Neural cell (in vitro differentiated cells): ENCODE measurements at places on chromosomes 16 and 17. TPM values are rescaled to one million over a fixed set of nuclear protein-coding genes. Genes with fewer than 3 reads are reported as not detected.

ENO3 gene
- 0.54 and 2.3 TPM in 2 replicates for polyA plus RNA-seq

KRTAP4-9 gene
- polyA plus RNA-seq: not detected in 2 replicates

NPIPA3 gene
- polyA plus RNA-seq: 3.3 and 3.4 TPM in 2 replicates

KRTAP3-2 gene
- not detected in 2 replicates for polyA plus RNA-seq

SPNS2 gene
- 39.7 and 57.5 TPM in 2 replicates for polyA plus RNA-seq

SPDYE4 gene
- polyA plus RNA-seq: not detected in 2 replicates

CIITA gene
- not detected in 2 replicates for polyA plus RNA-seq

CRK gene
- polyA plus RNA-seq: 105 and 111 TPM in 2 replicates

PPY gene
- polyA plus RNA-seq: not detected in 2 replicates

EIF1 gene
- polyA plus RNA-seq: 257 and 258 TPM in 2 replicates

TMEM132E gene
- 1.4 and 1.8 TPM in 2 replicates for polyA plus RNA-seq

KCNJ18 gene
- polyA plus RNA-seq: not detected in 2 replicates

IL21R gene
- 0.08 TPM in 1 of 2 replicates, not detected in the other for polyA plus RNA-seq

STAT3 gene
- 24.2 and 25.5 TPM in 2 replicates for polyA plus RNA-seq

ARHGDIG gene
- 176 and 247 TPM in 2 replicates for polyA plus RNA-seq

MYL11 gene
- polyA plus RNA-seq: not detected in 2 replicates

TOP2A gene
- 5.3 and 7.8 TPM in 2 replicates for polyA plus RNA-seq

USP43 gene
- 0.46 and 0.53 TPM in 2 replicates for polyA plus RNA-seq

TBC1D3B gene
- 6.9 and 9.8 TPM in 2 replicates for polyA plus RNA-seq

ZG16 gene
- not detected in 2 replicates for polyA plus RNA-seq

KRT27 gene
- not detected in 2 replicates for polyA plus RNA-seq

PLCG2 gene
- polyA plus RNA-seq: 0.08 TPM in 1 of 2 replicates, not detected in the other

HP gene
- polyA plus RNA-seq: not detected in 2 replicates

C17orf100 gene
- polyA plus RNA-seq: 10.3 and 12.4 TPM in 2 replicates

GRAPL gene
- not detected in 2 replicates for polyA plus RNA-seq

C17orf58 gene
- polyA plus RNA-seq: 49.5 and 54.5 TPM in 2 replicates

TM4SF5 gene
- not detected in 2 replicates for polyA plus RNA-seq

MYH3 gene
- polyA plus RNA-seq: 0.74 and 3.2 TPM in 2 replicates

AIPL1 gene
- not detected in 2 replicates for polyA plus RNA-seq

PRSS8 gene
- not detected in 2 replicates for polyA plus RNA-seq

TEFM gene
- 15.2 and 19.8 TPM in 2 replicates for polyA plus RNA-seq

RRAD gene
- polyA plus RNA-seq: 1.0 TPM in 2 replicates

PPP4C gene
- polyA plus RNA-seq: 173 and 184 TPM in 2 replicates

WIPI1 gene
- polyA plus RNA-seq: 8.3 and 17.8 TPM in 2 replicates

HERPUD1 gene
- 76.0 and 98.7 TPM in 2 replicates for polyA plus RNA-seq

TAC4 gene
- polyA plus RNA-seq: not detected in 2 replicates

SOST gene
- polyA plus RNA-seq: 0.10 TPM in 1 of 2 replicates, not detected in the other

WNK4 gene
- polyA plus RNA-seq: 0.10 TPM in 1 of 2 replicates, not detected in the other

B3GNT9 gene
- polyA plus RNA-seq: not detected in 2 replicates

MMP2 gene
- polyA plus RNA-seq: 2.5 and 8.1 TPM in 2 replicates

VASN gene
- polyA plus RNA-seq: 0.32 and 0.57 TPM in 2 replicates

FOXJ1 gene
- 0.56 and 0.84 TPM in 2 replicates for polyA plus RNA-seq

CD79B gene
- not detected in 2 replicates for polyA plus RNA-seq

KRT31 gene
- polyA plus RNA-seq: not detected in 2 replicates

OR4D1 gene
- not detected in 2 replicates for polyA plus RNA-seq

C16orf92 gene
- polyA plus RNA-seq: not detected in 2 replicates

TBC1D3D gene
- 0.45 TPM in 1 of 2 replicates, not detected in the other for polyA plus RNA-seq

CHRNE gene
- polyA plus RNA-seq: 0.25 TPM in 1 of 2 replicates, not detected in the other

OTOP3 gene
- not detected in 2 replicates for polyA plus RNA-seq

ORC6 gene
- 21.2 and 26.8 TPM in 2 replicates for polyA plus RNA-seq

PYDC1 gene
- not detected in 2 replicates for polyA plus RNA-seq

TP53TG3C gene
- polyA plus RNA-seq: not detected in 2 replicates
